ENCODE measurements at places on chromosomes 7 and 10.
A peak's percentile ranks its signal among the peaks of the same experiment; 100 is the strongest.

- DNase-seq = peak; percentile 31
Measured at GRCh38 chr7:28211006-28211405, 30.4 kb upstream of the JAZF1 start.

GRCh38 chr10:132705173-132705572, 80.8 kb downstream of the NKX6-2 start:
- no peak for DNase-seq

DNA sequence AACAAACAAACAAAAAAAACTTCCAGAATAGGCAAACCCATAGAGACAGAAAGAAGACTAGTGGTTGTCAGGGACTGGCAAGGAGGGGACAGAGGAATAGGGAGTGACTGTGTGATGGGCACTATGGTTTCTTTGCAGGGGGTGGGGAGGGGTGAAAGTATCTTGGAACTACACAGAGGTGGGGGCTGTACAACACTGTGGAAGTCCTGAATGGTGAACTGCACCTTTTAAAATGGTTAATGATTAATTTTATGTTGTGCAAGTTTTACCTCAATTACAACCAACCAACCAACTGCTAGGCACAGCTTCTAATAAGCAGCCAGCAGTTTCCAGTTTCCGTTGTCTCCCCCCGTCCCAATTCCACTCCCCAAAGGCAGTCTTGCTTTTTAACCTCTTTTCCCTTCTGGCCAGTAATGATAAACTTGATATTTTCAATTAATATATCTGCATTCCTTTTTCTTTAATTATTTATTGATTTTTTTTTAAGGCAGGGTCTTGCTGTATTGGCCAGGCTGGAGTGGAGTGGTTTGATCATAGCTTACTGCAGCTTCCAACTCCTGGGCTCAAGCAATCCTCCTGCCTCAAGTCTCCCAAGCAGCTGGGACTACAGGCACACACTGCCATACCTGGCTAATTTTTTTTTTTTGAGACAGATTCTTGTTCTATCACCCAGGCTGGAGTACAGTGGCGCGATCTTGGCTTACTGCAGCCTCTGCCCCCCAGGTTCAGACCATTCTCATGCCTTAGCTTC, 46.8 kb downstream of the HIP1 start:
- DNase-seq = no peak

GRCh38 chr10:120962756-120963593, 111.8 kb downstream of the WDR11 start:
- DNase-seq = no peak

DNA sequence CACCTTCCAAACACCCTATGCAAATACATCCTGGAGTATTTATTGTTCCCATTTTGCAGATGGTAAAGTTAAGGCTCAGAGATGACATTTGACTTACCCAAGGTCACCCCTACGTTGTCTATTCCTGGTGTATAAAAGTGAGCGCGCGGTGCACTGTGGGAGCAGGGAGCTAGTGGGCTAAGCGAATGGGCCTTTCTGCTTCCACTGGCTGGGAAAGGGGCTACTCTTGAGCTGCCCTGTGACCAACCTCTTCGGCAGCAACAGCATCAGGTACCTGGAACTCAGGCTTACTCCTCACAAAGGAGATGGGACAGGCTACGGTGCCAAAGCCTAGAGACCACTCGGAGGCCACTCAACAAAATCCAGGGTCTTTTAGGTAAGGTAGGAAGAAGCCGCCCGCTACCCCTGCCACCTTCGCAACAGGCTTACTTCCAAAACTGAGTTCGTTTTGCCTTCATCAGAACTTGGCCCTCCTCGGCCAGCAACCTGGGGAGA, 2.4 kb downstream of the PTF1A start:
- no peak for DNase-seq

DNA sequence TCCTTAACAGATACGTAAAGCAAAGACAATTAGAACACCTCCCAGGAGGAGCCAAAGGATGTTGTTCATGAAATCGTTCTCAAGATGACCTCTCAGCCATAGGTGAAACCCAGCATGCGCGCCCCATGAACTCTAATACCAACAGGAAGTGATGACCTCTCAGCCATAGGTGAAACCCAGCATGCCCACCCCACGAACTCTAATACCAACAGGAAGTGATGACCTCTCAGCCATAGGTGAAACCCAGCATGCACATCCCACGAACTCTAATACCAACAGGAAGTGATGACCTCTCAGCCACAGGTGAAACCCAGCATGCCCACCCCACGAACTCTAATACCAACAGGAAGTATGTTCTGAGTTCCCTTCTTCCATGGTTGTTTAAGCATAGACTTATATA, 205.2 kb upstream of the ADARB2 start:
- DNase-seq = no peak

- no peak for DNase-seq
Measured at GRCh38 chr7:101915000-101915399, 97.6 kb downstream of the CUX1 start.

GRCh38 chr7:4006687-4007086, 675.4 kb upstream of the FOXK1 start:
- DNase-seq = no peak

DNA sequence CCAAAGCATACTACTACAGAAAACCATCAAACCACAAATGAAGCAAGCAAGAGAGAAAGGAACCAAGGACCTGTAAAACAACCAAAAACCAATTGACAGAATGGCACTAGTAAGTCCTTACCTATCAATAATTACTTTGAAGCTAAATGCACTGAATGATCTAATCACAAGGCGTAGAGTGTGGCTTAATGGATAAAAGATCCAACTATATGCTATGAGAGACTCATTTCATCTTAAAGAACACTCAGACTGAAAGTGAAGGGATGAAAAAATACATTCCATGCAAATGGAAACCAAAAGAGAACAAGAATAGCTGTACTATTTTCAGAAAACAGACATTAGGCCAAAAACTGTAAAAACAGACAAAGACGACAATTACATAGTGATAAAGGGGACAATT, 70.7 kb downstream of the CRPPA start:
- no peak for DNase-seq

GRCh38 chr7:119748251-119748860, 524.6 kb upstream of the KCND2 start:
- no peak for DNase-seq

DNA sequence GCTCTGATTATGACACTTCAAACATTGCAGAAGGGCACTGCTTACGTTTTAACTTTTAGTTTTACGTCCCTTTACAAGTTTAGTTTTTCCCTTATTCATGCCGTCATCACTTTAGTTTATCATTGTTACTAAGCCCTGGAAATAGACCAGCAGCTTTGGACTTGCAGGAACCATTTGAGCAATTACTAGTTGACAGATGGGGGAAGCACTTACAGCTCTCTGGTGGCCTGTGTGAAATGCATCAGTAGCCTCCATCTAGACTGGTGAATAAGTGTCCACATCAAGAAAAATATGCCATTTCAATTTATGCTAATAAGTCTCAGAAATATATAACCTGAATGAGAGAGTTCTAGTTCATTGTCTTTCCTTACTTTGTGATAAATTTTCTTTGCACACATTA, 194.9 kb upstream of the GRM3 start:
- DNase-seq = no peak

DNA sequence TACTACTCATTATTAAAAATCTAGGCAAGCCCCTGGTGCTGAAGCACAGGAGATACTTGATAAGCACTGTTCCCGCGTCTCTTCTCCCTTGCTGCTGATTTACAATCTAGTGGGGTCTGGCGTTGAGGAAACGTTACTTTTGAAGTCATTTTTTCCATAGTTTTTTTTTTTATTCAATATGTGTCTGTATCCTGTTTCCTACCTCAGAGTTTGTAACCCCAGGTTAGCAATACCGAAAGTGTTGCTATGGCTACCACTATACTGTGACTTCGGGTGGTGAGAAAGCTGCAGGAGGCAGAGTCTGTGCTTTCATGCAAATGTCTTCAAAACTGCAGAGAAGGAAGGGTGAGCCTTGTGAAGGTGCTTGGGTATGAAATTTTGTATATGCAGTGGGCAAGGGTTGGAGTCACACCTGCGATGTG, 458.8 kb upstream of the GHITM start:
- DNase-seq = peak; percentile 6

DNA sequence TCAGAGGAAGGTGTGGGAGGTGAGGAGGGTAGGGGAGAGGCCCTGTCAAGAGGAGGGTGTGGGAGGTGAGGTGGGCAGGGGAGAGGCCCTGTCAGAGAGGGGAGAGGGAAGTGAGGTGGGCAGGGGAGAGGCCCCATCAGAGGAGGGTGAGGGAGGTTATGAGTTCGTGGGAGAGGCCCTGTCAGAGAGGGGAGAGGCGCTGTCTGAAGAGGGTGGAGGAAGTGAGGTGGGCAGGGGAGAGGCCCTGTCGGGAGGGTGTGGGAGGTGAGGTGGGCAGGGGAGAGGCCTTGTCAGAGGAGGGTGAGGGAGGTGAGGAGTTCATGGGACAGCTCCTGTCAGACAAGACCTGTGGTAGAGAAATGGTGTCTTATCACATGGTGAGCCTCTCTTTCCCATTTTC, 74.4 kb downstream of the INPP5A start:
- DNase-seq = no peak

DNA sequence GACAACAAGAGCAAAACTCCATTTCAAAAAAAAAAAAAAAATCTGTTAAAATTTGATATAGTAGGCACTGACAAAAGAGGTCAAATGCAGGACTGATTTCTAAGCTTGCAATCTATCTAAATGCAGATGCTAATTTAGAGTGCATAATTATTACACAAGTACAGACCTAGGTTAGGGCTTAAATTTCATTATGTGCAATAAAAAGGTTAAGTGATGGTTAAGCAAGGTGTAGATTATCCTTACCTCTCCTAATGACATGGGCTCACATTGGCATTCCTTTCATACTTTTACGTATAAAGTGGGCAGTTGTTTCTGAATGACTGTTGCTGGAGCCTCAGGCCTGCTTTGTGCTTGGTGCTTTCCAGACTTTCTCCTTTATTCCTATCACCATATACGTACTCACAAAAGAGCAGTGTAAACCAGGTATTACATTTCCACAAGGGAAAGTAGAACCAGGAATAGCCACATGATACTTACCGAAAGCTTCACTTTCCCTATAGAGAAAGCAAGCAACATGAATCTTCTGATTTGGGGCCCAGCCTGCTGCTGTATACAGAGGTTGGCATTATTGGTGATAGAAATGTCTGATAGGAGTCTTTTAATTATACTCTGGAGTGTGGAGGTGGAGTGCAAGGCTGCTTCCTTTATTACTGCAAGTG, 2.2 kb upstream of the CHCHD1 start:
- no peak for DNase-seq

DNA sequence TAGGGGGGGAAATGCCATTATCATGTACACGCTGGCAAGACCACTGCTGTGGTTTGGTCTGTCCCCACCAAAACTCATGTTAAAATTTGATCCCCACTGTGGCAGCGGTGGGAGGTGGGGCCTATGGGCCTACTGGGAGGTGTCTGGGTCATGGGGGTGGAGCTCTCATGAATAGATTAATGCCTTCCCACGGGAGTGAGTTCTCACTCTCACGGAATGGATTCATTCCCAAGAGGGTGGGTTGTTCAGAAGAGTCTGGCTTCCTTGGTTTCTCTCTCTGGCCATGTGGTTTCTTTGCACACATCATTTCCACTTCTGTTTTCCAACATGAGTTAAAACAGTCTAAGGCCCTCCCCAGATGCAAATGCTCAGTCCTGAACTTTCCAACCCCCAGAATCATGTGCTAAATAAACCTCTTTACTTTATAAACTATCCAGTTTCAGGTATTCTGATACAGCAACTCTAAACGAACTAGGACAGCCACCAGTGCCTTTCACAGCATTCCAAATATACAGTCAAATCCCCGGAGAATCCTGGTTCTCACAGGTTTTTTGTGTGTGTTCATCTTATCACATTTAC, 44.3 kb downstream of the SMURF1 start:
- DNase-seq = no peak

DNA sequence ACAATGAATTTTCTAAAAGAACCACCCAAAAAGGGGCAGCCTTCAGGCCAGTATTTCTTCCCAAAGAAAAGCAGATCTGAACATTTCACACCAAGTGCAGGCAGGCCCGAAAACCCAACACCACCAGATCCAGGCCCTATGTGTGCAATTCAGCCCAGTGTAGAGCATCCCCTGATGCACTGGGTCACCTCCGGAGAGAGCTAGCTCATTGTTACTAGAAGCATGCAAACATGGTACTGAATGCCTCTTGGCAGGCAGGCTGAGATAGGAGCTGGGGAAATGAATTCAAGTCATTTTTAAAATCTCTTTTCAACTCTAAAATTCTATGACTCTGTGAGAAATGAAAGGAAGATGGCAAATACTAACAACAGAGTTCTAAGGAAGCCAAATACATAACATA, 174.8 kb downstream of the ELMO1 start:
- no peak for DNase-seq

DNA sequence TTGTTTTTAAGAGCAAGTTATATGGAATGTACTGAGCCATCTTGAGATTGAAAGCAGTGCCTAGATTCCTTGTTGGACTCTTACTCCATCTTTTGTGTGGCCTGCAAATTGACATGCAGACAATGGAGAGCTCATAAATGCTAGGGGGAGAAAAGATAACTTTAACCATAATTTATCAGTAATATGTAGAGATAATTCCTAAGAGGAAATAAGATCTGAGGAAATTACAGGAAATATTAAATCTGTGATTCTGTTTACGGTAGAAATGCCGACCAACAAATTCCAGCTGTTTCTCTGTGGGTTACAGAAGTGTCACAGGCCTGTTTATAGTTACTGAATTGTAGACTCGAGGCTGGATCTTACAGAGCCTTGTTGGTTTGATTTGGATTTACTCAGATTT, 348.0 kb downstream of the SUGCT start:
- DNase-seq = no peak

- DNase-seq = no peak
Measured at GRCh38 chr7:8380130-8380529, 53.3 kb upstream of the NXPH1 start.

GRCh38 chr10:50582046-50582445, 41.7 kb downstream of the SGMS1 start:
- no peak for DNase-seq

DNA sequence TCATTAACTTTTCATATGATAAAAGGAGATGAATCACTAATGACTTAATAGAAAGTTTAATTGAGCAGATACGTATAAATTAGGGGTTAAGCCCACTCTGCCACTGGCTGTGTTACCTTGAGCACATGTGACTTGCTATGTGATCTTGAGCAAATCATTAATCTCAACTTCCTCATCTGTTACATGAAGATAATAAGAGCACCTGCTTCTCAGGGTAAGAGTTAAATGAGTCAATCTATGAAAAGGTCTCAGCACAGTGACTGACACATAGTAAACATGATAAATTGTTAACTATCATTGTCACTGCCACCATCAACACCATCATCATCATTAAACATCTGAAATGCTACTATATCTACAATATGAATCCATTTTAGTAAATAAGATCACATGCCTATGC, 110.8 kb downstream of the TPK1 start:
- no peak for DNase-seq

- DNase-seq = no peak
Measured at GRCh38 chr7:84780158-84781124, 406.4 kb downstream of the SEMA3D start.

GRCh38 chr10:111511751-111512150, 434.9 kb downstream of the ADRA2A start:
- DNase-seq = no peak

DNA sequence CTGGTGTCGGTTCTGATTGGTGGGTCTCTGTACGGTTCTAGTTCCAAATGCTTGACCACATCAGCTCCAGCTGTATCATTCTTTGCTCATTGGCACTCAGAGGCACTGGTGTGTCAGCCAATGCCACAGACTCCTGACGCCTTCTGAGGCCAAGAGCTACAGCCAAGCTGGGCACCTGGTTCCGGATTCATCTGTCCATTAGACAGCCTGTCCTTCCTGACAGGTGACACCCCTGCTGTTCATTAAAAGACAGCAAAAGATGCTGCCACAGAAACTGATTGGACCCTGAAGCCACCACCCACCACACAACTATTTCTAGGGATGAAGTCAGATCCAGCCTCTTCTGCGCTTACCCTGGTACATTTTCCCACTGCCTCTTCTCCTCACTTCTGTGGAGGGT, 35.6 kb downstream of the COL13A1 start:
- DNase-seq = no peak
